Stimulated activated CD8-positive, alpha-beta memory T cell treated with anti-CD3 and anti-CD28 coated beads, Interleukin-15, amount 100 ng/mL, for 24 hours (primary cell): ENCODE measurements at places on chromosomes 4 and X.

- no peak for DNase-seq
These were observed 24.4 kb downstream of the SYAP1 start for GRCh38 chrX:16743604-16744325.

GRCh38 chr4:76011700-76012387, 4.5 kb upstream of the CXCL9 start:
- DNase-seq, result no peak

DNA sequence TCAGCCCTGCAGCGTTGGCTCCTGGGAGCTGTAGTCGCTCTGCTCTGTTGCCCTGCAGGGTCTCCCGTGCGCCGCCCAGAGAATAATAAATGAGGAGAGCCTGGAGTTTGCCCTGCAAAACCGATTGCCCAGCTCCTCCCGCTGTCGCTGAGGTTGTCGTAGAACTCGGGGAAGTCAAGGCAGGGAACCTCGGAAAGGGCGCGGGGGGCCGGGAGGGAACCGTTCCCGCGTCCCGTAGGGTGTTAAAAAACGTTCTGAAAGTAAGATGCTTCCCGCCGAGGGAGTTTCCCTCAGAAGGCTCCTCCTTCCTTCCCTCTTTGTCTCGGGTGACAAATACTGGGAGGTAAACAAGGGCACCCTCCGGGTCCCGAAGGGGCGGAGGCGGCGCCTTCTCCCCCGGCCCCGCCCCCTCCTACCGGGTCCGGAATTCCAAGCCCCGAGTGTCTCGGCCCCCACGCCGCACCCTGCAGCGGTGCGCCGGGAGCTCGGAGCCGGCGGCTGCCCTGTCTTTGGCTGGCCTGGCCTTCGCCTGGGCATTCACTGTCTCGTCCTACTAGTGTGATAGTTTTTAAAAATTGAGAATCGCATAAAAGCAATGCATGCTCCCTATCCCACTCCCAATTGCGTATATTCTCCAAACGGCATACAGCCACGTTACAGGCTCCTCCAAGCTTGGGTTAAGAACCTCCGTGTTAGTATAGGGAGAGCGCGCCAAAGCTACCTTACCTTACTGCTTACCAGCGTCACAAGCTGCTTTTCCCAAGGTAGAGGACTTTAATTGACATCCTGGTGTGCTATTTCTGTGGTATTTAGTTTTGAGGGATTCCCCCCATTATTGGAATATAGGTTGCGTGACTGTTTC, 964 bp upstream of the HMGB2 start:
- no peak for DNase-seq

DNA sequence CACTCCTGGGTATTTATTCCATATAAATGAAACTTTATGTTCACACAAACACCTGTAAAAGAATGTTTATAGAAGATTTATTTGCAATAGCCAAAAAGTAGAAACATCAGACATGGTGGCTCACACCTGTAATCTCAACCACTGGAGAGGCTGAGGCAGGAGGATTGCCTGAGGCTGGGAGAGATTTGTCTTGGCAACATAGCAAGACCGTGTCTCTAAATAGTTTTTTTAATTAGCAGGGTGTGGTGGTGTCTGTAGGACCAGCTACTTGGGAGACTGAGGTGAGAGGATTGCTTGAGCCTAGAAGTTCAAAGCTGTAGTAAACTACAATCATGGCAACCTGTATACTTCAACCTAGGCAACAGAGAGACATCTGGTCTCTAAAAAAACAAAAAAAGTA, 27.7 kb upstream of the NFKB1 start:
- no peak for DNase-seq

DNA sequence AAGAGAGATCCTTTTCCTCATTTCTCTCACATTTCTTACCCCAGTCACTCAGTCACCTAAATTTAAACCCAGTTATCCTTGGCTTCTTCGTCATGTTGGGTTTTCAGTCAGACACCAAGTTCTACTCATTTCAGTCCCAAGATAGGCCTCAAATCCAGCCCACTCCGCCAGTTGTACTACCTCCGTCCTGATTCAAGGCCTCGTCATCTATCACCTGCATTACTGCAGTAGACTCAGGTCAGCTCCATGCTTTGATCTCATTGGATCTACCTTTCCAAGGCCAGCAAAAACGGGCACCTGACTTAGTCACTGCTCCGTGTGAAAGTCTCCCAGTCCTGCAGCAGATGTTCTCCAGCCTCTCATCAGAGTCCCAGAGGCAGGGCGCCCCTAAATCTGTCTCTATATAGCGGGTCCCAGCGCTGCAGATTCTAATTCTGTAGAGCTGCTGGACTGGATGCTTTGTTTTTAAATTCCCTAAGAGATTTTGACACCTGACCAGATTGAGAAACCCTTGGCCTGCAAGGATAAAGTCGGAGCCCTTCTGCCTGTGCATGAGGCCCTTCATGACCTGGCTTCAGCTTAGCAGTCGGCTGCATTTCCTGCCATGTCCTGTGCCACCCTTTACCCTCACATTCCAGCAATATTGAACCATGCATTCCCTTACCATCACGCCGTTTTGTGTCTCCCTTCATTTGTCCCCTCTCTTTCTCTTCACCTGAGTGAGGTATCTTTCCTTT, 53.7 kb downstream of the ZFX start:
- DNase-seq, result no peak

GRCh38 chr4:105896461-105896942, 1.2 kb downstream of the NPNT start:
- no peak for DNase-seq

GRCh38 chrX:149398027-149398426, 107.1 kb downstream of the IDS start:
- DNase-seq, result no peak

DNA sequence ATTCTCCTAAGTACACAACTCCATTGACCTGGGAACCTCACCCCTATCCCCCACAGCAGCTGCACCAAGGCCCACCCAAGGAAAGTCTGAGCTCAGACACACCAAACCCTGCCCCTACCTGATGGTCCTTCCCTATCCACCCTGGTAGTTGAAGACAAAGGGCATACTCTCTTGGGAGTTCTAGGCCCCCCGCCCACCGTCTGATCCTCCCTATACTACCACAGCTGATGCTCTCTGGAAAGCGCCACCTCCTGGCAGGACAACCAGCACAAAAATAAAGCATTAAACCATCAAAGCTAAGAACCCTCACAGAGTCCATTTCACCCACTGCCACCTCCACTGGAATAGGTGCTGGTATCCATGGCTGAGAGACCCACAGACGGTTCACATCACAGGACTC, 83.6 kb downstream of the ANAPC10 start:
- DNase-seq, result no peak

DNA sequence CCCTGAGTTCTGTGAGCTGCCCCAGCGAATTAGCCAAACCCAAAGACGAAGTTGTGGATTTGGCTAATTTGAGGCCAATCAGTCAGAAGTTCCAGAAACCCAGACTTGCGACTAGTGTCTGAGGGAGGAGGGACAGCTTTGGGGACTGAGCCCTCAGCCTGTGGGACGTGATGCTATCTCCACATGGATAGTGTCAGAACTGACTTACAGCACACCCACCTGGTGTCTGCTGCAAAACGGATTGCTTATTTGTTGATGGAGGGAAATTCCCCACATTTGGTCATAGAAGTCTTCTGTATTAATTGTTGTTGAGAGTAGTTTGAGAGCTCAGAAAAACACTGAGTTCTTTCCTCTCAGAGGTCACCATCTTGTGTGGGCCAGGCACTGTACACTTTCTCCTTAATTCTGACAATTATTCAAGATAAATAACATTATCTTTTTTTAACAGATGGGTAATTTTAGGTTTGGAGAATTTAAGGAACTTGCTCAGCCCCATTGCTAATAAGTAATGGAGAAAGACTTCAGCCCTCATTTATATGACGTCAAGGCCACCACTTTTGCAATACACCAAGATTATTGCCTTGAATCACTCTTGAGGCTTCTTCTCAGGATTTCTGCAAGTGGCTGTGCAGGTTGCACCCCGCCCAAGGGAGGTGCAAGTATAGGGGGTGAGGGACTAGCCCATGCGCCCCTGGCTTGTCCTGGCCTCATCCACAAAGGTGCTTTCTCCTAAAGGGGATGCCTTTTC, 16.7 kb downstream of the CLRN2 start:
- DNase-seq, result no peak

DNA sequence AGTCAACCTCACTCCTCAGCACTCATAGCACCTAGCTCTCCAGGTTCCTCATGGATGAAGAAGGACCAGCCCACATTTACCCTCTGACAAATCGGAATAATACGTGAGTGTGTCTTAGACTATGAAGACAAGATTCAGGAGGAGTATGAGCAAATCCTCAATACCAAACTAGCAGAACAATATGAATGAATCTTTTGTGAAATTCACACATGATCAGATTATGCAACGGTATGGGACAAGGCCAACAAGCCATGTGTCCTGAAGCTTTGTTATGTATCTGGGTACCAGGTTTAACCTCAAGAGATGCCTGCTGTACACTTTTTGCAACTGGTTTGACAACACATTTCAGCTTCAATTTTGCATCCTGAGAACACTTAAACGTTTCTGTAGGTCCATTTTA, 300.1 kb downstream of the OPHN1 start:
- no peak for DNase-seq

DNA sequence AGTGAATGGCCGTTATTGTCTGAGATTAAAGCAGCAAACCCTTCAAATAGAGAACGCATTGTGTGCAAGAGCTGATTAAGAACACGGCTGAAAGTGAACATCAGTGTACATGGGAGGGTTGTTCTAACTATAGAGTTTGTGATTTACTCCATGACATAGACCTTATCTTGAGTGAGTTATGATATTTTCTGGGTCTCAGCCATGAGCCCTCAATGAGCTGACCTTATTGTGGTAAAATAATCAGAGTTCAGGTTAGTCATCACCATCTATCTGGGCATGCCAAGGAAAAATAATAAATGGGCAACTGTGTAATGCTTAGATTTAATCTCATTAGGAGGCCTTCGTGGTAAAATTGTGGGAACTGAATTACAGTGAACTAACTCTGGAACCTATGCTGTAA, 33.2 kb upstream of the CLDN24 start:
- no peak for DNase-seq

DNA sequence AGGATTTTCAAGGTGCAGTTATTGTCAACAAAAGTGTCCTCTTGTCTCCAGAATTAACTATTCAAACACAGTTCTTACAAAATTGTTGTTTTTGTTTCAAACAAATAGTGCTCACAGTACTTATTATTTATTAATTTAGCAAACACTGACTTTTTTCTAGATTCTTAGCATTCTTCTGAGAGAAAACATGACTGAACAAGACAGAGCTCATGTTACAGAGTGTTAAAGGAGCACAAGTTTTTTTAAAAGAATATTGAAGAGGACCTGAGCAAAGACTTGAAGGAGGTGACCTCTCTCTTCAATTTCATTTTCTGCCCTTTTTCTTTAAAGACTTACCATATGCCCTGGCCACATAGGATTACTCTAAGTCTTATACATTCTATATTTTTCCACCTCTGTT, 2220.3 kb upstream of the AGA start:
- no peak for DNase-seq

DNA sequence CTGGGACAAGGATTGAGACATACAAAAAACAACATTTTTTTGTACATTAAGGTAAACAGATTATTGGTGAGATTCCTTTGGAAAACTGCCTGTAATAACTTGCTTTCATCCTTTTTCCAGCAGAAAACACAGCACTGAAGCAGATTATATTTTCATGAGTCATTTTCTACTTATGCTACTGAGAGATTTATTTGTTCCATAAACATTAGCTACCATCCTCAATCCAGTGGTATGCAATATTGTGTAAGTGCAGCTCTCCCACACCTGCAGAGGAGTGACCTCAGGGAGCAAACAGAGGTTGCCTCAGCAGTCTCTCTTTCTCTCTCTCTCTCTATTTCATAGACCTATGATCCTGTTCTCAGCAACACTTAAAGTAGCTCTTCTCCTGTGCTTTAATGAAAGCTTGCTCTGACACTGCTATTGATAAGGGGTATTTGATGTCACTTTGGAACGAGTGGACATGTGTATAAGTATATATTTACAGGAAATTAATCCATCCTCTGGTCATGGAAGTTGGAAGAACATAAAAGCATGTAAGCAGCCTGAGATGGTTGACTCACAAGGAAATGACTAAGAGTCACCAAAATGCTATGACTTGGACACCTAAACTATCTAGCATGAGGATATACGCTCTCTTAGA, 163.7 kb upstream of the SPANXC start:
- DNase-seq, result no peak

DNA sequence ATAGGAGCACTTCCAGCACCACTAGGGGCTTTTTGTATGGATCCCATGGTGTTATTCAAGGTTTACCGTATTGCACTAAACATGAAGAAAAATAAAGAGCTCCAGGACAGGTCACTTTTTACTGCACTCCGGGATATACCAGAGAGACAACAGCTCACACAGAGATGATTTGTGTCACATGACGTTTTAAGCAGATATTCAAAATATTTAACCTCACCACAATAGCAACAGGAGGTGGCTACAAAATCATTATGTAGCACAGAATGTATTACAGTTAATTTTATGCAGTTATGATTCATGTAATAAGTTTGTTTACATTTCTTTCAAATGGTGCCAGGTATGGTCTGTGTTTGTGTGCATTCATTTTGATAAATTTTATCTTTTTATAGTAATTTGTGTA, 100.6 kb downstream of the LUZP4 start:
- DNase-seq, result no peak

DNA sequence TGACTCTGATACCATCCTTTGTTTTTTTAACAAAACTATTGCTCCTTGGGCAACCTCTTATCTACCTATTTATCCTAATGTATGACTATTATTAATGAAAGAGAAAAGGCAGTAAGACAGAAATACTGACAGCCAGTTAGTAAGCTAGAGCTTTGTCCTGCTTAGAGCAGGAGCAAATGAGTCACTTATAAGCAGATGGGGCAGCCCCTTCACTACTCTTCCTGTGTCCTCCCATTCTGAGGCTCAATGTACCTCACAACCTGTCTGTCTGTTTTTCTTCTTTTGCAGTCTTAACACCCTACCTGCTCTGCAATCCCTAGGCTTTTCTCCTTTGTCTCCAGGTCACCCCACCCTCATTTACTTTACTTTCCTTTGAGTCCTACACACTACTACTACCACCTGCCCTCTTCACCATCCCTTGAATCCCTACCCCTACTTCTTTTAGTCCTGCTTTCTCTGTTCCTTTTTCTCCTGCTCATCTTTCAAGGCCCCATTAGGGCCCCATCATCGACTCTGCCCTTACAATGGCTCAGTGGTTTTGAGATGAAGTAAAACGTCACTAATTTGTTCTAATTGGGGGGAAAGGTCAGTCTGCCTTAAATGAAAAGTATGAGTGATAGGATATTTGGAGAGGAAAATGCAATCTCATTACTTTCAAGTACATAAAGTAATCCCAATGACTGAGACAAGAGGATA, 294.3 kb downstream of the GUCY2F start:
- no peak for DNase-seq

DNA sequence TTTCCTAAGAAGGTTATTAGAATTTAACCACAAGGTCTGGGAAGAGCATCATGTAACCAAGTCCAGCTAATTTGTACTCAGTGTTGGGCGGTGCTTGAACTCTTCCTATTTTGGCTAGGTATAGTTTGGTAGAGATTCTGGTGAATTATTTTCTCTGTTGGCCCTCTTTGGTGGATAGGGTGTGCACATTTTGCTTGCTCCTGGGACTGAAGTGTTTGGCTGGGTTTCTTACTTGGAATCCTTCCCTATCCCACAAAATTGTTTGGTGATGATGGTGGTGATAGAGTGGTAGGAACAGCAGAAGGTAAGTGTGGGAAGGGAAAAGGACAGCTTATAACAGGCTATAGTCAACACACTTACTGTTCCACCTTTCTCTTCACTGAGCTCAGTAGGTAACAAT, 194.8 kb upstream of the GPC4 start:
- DNase-seq, result no peak
